Activated CD8-positive, alpha-beta memory T cell treated with anti-CD3 and anti-CD28 coated beads for 48 hours (primary cell): ENCODE measurements at places on chromosomes 13 and 19.

DNA sequence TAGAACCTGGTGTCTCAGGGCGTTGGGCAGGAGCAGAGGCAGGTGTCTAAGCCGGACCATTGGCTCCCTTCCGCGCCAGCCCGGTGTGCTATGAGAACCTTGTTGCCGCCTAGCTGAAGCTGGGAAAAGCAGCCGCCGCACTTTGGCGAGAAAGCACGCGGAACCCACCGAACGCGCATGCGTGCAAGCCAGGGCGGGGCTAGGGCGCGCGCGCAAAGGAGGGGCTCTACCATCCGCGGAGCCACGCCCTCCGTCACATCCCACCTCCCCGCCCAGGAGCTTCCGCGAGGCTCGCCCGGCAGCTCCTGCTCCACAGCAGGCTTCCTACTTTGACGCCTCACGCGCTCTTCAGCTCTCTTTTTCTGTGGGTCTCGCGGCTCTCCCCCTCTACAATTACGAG is 51.3 kb downstream of the WDR87 start:
- no peak for DNase-seq

GRCh38 chr19:11735375-11735774 is 3.4 kb downstream of the ZNF823 start:
- DNase-seq: no peak

- DNase-seq: no peak
Observed at GRCh38 chr13:39765801-39766463, 110.5 kb downstream of the COG6 start.

DNA sequence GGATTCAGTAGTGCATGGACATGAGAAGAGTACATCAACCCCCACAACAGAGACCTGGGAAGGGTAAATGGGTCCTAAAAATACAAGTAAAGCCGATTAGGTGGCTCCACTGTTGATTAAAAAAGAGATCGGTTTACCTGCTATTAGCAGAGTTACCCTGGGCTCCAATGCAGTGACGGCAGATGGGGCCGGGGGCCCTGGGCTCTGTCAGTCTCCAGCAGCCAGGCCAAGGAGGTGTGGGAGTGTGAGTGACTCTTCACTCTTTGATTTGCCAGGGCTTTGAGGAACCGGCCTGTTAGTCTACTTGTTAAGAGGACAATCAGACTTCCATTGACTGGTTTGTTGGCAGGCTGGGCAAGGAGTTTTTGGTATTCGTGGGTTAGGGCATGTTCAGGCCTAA is 1368.7 kb downstream of the UQCRFS1 start:
- no peak for DNase-seq

GRCh38 chr19:5447700-5448311 is 7.4 kb upstream of the ZNRF4 start:
- no peak for DNase-seq

- no peak for DNase-seq
Observed at GRCh38 chr13:45474584-45475454, 10.1 kb downstream of the COG3 start.

- no peak for DNase-seq
Observed at GRCh38 chr13:41059456-41060081, 1.7 kb upstream of the WBP4 start.
